ENCODE measurements at places on chromosomes 3 and 15. TPM values are rescaled to one million over a fixed set of nuclear protein-coding genes. Genes with fewer than 3 reads are reported as not detected.

DNA sequence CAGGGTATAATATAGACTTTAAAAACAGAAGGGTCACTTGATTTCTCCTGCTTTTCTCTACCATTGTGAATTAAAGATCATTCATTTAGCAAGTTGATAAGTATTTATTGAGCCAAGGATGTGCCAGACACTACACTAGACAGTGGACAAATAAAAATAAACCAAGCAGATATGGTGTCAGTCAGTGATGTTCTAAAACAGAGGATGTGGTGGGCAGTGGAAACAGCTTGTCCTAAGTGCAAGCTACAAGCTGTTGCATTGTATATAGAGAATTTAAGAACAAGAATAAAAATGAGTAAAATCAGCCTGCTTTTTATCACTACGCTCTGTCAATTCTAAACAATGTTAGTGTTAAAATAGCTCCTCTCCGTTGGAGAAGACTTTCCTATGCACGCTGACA lies 637.3 kb upstream of the GRM7 start:
- H3K27me3 ChIP-seq: no peaks in the 10 kb centered on the region
- no peaks in the 10 kb centered on the region for H3K36me3 ChIP-seq
- DNase-seq: no peak
- no peak overlapping the region for H3K27ac ChIP-seq
- H3K4me1 ChIP-seq: peaks cover 14% of the 10 kb centered on the region
- no peak overlapping the region for H3K4me3 ChIP-seq

GRCh38 chr3:194075802-194076460 lies 60.0 kb upstream of the HES1 start:
- H3K36me3 ChIP-seq: no peaks in the 10 kb centered on the region
- peaks cover 4% of the 10 kb centered on the region for H3K27me3 ChIP-seq
- no peak overlapping the region for H3K4me3 ChIP-seq
- H3K27ac ChIP-seq: no peak overlapping the region

DNA sequence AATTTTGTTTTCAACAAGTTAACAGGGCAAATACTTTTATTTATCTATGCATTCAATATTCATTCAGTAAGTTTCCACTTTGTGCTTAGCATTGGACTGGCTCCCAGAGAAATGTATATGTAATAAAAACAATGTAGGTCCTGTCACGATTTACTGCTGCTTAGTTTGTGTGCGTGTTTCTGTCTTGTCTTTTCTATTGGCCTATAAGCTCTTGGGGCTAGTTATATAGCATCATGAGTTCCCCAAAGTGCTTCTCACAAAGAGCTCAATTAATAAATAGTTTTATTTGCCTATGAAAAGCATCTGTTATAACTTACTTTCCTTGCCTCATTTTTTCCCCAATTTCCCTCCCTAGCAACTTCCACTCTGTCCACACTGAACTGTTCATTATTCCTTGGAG lies 666.7 kb upstream of the NAALADL2 start:
- H3K4me3 ChIP-seq: no peak overlapping the region
- no peaks in the 10 kb centered on the region for H3K36me3 ChIP-seq
- peaks cover 23% of the 10 kb centered on the region for H3K4me1 ChIP-seq
- no peak for DNase-seq
- no peak overlapping the region for H3K27ac ChIP-seq

The C2CD4A gene
- not detected for total RNA-seq

- no peaks in the 10 kb centered on the region for H3K36me3 ChIP-seq
- H3K4me3 ChIP-seq: no peak overlapping the region
- DNase-seq: no peak
Measured at GRCh38 chr15:62608369-62608768, 434.2 kb upstream of the TPM1 start.

The ITGA11 gene
- 2.3 TPM for total RNA-seq

GRCh38 chr3:66140743-66141372 lies 79.9 kb upstream of the SLC25A26 start:
- H3K27ac ChIP-seq: no peak overlapping the region
- H3K36me3 ChIP-seq: no peaks in the 10 kb centered on the region
- H3K27me3 ChIP-seq: no peaks in the 10 kb centered on the region
- no peak overlapping the region for H3K4me3 ChIP-seq

- no peak overlapping the region for H3K4me3 ChIP-seq
- H3K27ac ChIP-seq: no peak overlapping the region
- H3K36me3 ChIP-seq: no peaks in the 10 kb centered on the region
- H3K27me3 ChIP-seq: peaks cover 7% of the 10 kb centered on the region
- H3K4me1 ChIP-seq: peaks cover 5% of the 10 kb centered on the region
- no peak for DNase-seq
Measured at GRCh38 chr3:66427951-66428474, 72.8 kb downstream of the LRIG1 start.

DNA sequence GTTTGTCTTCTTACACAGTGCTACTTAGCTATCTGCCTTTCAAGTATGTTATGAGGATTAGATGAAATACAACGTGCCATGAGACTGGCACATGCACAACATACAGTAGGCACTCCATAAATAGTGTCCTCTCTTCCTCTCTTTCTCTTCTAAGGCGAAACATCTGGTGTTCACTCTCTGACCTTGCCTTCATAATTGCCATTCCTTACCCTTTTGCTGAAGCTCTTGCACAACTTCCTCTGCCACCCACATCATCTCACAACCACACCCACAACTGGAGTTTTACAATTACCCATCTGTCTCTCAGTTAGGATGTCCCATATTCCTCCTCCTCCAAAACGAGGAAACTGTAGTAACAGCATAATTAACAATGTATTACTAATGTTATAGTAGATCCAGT lies 26.4 kb upstream of the ACP3 start:
- peaks cover 10% of the 10 kb centered on the region for H3K36me3 ChIP-seq
- H3K4me1 ChIP-seq: peaks cover 17% of the 10 kb centered on the region
- H3K27me3 ChIP-seq: no peaks in the 10 kb centered on the region
- no peak for DNase-seq
- no peak overlapping the region for H3K4me3 ChIP-seq
- no peak overlapping the region for H3K27ac ChIP-seq

GRCh38 chr3:73070675-73071575 lies 9.5 kb downstream of the EBLN2 start:
- H3K36me3 ChIP-seq: no peaks in the 10 kb centered on the region
- H3K4me3 ChIP-seq: no peak overlapping the region
- no peak overlapping the region for H3K27ac ChIP-seq
- H3K4me1 ChIP-seq: peaks cover 8% of the 10 kb centered on the region
- no peaks in the 10 kb centered on the region for H3K27me3 ChIP-seq

The CXCR6 gene
- not detected for total RNA-seq

GRCh38 chr15:78178064-78178463 lies 28.9 kb downstream of the IDH3A start:
- H3K36me3 ChIP-seq: peaks cover 1% of the 10 kb centered on the region
- peaks cover 2% of the 10 kb centered on the region for H3K27me3 ChIP-seq
- H3K27ac ChIP-seq: no peak overlapping the region

The PIK3CA gene
- 23.0 TPM for total RNA-seq

The INSYN1 gene
- 12.7 TPM for total RNA-seq

DNA sequence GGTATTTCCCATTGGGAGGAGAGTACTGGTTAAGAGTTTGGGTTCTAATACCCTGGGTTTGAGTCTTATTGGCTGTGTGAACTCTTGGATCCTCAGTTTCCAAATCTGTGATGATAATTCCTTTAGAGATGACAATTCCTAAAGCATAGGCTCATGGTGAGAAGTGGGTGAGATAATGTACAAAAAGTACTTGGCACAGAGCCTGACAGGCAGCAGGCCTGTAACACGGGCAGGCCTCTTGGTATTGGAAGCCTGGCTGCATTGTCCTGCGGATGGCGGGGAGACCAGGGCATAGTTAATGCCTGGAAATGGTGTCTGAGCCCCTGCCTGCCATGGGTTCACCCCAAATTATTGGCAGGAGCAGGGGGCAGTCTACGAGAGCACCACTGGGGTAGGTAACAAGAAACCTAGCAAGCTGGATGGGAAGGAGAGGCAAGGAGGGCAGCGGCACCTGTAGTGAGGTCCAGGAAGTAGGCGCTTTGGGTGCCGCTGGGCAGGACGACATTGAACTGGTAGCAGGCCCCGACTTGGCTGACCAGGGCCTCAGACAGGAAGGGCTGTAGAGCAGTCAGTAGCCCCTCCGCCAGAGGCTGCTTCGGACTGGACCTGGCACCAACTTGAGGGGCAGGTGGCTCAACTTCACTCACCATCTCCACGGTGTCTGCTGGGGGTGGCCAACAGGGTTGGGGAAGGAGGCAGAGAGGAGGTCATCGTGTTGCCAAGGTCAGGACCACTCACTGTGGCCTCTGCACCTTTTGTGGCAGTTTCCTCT lies 7.7 kb downstream of the STOML1 start:
- peak overlapping the region; percentile 28 for H3K27ac ChIP-seq
- peaks cover 5% of the 10 kb centered on the region for H3K36me3 ChIP-seq
- peaks cover 26% of the 10 kb centered on the region for H3K4me1 ChIP-seq
- no peaks in the 10 kb centered on the region for H3K27me3 ChIP-seq
- no peak for DNase-seq

The PLA2G4F gene
- total RNA-seq: 1.5 TPM

- H3K4me1 ChIP-seq: peaks cover 24% of the 10 kb centered on the region
- no peak overlapping the region for H3K27ac ChIP-seq
- no peak for DNase-seq
- H3K27me3 ChIP-seq: no peaks in the 10 kb centered on the region
Measured at GRCh38 chr3:157323360-157323759, 113.3 kb upstream of the PTX3 start.

The AKAP13 gene
- 110 TPM for total RNA-seq

DNA sequence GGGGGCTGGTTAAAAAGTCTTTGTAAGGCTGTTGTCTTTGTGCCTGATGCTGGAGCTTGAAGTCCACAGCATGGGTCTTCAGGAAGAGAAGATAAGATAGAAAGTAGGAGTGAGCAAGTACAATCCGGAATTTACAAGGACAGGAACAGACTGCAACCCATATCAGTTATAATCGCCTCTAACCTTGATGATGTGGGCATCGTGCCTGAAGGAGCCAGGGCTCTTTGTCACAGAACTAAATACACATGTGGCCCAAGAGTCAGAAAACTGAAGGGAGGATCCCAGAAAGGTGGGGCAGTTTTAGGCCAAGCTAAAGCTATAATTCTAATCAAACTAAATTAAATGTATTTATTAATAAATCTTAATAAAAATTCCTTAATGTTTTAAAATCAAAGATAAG lies 132.2 kb downstream of the TMCO5A start:
- peaks cover 55% of the 10 kb centered on the region for H3K4me1 ChIP-seq
- H3K27me3 ChIP-seq: no peaks in the 10 kb centered on the region

DNA sequence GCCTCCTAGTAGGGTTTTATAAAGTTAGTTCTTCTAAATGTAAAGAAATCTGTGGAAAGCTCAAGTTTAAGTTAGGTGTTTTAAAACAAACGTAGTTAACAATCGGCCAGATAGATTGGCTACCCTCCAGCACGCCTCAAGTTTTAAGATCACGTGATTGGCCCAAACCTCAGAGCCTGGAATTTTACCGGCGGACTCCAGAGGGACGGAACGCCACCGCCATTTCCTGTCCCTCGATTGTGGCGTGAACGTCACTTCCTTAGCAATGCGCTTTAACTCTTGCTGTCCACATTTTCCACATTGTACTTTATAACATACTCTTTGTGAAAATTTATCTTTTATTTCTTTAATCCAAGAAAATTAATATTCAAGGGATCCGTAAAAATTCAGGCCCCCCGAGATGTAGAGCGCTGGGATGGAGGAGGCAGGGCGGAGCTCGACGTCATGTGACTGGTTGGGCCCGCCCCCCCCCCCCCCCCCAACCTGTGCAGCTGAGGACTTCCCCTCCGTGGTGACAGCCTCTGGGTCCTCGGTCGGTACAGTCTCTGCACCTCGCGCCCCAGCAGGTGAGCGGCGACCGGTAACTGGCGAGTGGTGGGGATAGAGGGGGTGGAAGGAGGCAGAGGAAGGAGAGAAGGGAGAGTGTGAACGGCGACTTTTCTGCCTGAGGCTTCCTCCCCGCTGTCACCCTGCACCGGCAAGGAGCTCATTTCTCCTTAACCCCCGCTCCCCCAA lies at the start of gene ATP6V1A:
ATP6V1A (plus strand) TSS at position 488 of the 735 bp plus-strand sequence. CDS start 31,719 bp downstream, outside the sequence.
- peak; percentile 57 for DNase-seq
- H3K27ac ChIP-seq: peak within 1 kb of the TSS; percentile 100
- H3K4me1 ChIP-seq: peaks cover 47% of the 10 kb centered on the region
- H3K4me3 ChIP-seq: peak within 1 kb of the TSS; percentile 96
- H3K36me3 ChIP-seq: no peaks in the 10 kb centered on the region

The GUCA1C gene
- not detected for total RNA-seq

- H3K36me3 ChIP-seq: no peaks in the 10 kb centered on the region
- peak overlapping the region; percentile 40 for H3K27ac ChIP-seq
- H3K27me3 ChIP-seq: no peaks in the 10 kb centered on the region
- no peak for DNase-seq
- peaks cover 66% of the 10 kb centered on the region for H3K4me1 ChIP-seq
- no peak overlapping the region for H3K4me3 ChIP-seq
Measured at GRCh38 chr15:40335938-40336743, 4.6 kb downstream of the CCDC9B start.
